ENCODE measurements at places on chromosomes 12 and 14. TPM values are rescaled to one million over a fixed set of nuclear protein-coding genes. Genes with fewer than 3 reads are reported as not detected.

FAM216A gene
- polyA plus RNA-seq, result 18.7 TPM

MLH3 gene
- polyA plus RNA-seq, result 28.6 TPM

DNA sequence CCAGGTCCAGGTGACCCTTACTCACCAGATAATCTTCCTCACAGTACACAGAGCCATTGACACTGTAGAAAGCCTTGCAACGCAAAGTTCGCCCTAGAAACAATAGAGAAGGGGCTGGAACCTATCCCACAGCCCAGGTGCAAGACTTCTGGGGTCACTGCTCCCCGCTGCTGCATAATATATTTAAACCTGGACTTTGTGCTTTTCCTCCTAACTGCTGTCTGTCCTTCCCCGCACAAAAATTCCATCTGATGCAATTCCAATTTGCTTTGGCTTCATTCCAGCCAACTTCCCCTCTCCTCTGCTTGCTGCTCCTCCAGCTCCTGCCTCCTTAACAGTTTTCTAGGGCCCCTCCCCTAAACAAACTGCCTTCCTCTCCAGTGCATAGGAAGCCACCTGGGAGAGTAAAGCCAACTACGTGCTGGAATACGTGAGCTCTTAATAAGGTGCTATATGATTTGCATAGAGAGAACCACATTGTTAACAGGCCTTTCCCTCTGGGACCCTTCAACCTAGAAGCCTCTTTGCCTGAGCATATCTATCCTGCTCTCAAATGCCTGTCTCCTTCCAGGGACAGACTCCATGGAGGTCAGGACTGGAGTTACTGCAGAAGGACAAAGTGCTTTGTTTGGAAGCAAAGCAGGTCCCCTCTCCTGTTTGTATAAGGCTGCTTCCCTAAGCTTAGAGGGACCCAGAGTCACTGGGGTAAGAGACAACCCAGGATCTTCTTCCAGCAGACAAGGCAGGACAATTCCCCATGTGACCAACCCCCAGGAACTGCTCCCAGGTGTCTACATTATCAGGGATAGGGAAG, 5.5 kb downstream of the AJUBA start:
- no peak for DNase-seq

PLEKHA5 gene
- polyA plus RNA-seq, result 20.6 TPM

DNA sequence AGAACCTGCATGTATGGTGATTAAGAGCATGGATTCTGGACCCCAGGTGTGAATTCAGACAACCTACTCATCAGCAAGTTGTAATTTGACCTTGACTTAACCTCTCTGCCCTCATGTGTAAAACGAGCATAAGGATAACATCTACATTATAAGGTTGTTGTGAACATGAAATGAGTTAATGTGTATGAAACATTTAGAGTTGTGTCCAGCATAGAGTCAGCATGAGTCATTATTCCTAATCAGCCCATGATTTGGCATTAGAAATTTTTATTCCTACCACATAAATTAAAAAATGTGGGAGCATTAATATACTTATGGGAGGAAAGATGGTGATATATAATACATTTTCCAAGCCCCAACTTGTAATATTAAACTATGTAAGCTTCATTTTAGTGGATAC, 95.9 kb upstream of the DDHD1 start:
- no peak for DNase-seq

DNA sequence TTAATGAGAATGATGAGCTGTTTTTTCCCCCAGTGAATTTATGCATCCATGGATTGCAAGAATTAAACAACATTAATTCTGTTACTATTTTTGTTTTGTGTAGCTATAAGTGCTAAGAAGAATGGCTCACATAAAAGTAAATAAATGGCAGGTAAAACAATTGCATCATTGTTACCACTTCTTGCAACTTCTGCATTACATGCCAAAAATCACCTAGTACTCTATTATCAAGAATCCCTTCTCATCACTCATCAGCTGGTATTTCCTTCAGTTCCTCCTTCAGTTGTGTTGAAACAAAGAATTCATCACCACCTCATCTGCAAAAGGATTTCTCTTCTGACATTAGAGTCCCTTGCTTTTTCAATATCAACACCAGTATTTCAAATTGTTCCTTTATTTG, 773 bp downstream of the A2M start:
- DNase-seq, result no peak

- no peak for DNase-seq
These were observed 110.4 kb upstream of the TMCC3 start for GRCh38 chr12:94760786-94761185.

- peak; percentile 17 for DNase-seq
These were observed 48.0 kb downstream of the SLC17A8 start for GRCh38 chr12:100404769-100405407.

GRCh38 chr12:6177642-6178358, 22.4 kb upstream of the CD9 start:
- no peak for DNase-seq

DNA sequence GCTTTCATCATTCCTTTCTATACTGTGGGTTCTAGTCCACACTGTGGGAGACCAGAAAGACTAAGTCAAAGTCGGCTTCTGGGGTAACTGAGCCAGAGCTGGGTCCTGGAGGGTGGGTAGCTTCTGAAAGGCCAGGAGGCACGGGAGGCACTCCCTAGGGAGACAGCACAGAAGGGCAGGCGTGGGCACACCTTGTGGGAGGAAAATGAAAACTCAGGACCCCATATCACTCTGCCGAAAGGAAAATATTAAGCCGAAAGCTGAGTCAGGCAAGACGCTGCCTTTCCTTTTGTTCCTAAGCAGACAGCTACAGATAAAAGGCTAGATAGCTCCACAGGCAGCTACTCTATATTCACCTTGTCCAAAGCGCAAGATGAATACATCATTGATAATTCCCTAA, 20.7 kb downstream of the ANO2 start:
- DNase-seq, result no peak

MYO1H gene
- polyA plus RNA-seq, result 0.28 TPM

DNA sequence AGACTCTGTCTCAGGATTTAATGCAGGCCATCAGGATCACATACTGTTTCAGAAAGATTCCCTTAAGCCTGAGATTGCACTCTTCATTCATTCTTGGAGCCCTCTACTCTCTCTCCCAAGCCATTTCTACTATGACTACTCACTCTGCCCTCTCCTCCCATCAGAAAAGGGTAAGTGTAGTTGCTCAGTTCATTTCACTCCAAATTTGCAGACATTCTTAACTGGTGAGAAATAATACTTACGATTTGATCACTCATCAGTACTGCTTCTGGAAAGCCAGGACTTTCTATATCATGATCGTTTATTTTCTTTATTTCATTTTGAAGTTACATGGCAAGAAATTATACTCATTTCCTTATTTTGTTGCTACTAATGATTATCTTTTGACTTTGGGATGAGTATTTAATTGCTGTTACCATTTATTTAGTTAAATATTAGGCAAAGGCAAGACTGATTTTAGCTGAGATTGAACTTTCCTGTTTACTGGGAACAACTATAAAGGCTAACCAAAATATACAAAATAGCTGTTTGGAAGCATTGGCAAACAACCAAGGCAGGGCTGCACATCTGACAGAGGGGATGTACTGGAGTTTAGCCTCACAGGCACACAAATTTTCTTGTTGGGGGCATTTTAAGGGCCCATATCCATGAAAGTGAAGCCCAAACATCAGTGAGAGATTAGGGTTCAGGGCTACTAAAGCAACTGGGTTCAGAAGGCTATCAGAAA, 4.1 kb upstream of the RERG start:
- DNase-seq, result no peak

CLEC14A gene
- polyA plus RNA-seq, result 29.7 TPM

- DNase-seq, result no peak
These were observed 94.9 kb downstream of the OSBPL8 start for GRCh38 chr12:76464631-76465166.

- no peak for DNase-seq
These were observed 26.1 kb upstream of the JPH4 start for GRCh38 chr14:23604675-23605170.

CNTN1 gene
- 14.6 TPM for polyA plus RNA-seq

- no peak for DNase-seq
These were observed 74.3 kb downstream of the RASSF8 start for GRCh38 chr12:26032719-26033241.

RD3L gene
- polyA plus RNA-seq, result not detected

DNA sequence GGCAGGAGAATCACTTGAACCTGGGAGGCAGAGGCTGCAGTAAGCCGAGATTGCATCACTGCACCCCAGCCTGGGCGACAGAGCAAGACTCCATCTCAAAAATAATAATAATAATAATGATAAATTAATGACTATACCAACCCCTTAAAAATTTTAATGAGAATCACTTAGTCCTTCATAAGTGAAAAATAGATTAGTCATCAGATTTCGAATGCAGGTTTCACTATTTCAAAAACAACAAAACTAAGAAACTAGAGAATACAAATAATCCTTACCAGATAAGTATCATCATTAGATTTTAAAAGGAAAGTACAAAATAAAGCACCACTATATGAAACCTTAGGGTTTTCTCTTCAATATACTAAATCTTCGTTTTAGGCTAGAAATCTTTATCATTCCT, 62.3 kb downstream of the CEP83 start:
- DNase-seq, result no peak

DNA sequence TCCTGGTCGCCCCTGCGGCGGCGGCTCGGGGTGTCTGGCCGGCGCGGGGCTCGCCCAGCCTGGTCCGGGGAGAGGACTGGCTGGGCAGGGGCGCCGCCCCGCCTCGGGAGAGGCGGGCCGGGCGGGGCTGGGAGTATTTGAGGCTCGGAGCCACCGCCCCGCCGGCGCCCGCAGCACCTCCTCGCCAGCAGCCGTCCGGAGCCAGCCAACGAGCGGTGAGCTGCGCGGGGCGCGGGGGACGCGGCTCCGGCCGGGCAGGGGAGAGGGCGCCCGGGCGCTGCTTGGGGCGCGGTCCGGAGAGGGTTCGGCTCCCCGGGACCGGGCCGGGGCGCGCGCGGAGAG, at the start of gene LGALS3:
Gene LGALS3, plus strand, starts transcription at position 167 of the 342 bp plus-strand sequence. CDS start 8,122 bp downstream, outside the sequence.
- DNase-seq, result no peak

DNA sequence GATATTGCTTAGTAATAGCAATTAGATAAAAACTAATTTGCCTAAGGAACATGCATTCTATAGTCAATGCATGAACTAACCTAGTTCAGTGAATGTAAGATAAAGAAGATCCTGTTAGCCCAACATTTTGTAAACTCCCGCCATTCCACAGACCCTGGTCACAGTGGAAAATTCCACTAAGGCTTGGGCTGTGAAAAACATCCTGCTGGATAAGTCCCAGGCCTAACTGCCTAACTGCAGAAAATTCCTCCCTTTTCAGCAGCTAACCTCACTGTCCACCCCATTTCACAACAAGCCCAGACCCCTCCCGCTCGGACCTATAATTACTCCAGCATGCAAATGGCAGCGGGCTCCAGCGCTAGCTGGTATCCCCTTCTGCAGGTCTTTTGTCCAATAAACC, 97.9 kb upstream of the GARIN6 start:
- DNase-seq, result no peak

DNA sequence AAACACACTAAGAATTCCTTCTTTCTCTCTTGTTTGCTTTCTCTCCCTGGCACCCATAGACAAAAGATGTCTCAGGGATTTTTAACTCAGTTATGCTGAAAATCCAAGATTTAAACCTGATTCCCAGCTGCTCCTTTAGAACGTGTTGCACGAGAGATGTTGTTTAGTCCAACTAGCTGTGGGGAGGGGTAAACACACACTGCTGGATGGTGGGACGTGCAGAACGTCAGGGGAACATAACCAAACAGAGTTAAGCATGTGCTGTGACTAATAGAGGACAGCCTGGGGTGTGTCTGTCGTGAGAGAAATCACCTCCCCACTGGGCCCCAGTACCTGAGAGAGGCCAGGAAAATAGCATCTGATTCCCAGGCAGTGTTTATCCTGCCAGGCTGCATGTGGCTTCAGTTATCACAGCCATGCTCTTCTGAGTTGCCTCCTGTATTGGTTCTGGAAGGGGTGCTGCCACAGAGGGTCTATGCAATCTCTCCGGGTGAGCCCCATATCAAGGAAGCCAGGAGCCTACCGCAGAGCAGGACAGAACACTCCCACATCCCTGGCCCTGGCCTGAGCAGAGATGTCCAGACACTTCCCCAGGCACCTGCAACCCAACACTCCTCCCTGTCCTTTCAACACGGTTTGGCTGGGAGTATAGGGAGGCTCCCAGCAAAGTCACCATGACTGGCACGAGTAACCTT, 112.7 kb upstream of the EGLN3 start:
- no peak for DNase-seq

GRCh38 chr14:62957562-62957961, 87.7 kb downstream of the KCNH5 start:
- DNase-seq, result no peak

FSCB gene
- not detected for polyA plus RNA-seq
